ENCODE measurements at places on chromosomes 2 and 18.

DNA sequence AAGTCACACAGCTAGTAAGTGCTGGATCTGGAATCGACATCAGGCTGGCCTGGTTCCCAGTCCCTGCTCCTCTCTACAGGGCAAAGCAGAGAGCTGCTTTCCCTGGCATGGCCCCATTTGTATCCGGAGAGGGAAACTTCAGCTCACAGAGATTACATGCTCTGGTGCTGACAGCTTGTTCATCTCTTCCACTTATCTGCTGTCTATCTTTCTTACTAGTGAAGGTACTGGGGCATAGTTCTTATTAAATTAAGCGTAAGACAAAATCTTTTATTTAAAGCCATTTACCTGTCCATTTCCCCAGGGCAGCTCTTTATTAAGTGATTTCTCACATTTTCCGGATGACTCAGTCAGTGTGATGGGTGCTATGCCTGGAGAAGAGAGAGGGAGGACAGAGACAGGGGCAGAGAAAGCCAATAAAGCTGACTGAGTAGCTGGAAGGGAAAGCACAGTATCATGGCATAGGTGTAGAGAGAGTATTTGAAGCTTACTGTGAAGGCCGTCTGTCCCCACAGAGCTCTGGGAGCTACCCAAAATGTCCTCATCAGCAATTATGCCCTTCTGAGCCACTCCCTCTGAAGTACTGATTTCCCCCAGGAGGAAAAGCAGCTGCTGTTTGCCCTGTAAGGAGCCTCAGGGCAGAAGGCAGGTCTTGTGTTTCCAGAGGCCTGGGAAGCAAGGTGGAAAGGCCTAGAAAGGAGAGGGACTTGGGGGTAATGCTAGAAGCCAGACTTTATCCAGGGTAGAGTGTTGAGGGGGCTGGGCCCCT is 44.1 kb upstream of the EPAS1 start:
- DNase-seq, result peak; percentile 65

DNA sequence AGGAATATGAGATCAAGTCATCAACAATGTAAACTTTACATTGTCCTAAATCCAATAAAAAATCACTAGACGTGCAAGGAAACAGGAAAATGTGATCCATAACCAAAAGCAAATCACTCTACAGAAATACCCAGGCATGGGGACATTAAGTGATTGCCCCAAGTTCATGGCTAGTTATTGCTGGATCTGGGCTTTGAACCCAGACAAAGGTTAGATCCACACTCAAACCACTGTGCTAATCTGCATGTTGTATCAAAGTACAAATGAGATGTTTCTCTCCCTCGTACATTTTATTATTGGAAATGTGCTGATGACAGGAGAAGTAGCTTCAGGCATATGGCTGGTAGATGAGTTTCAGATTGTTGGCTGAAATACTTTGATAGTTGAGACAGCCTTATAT is 2.7 kb upstream of the ARL5A start:
- DNase-seq, result no peak

DNA sequence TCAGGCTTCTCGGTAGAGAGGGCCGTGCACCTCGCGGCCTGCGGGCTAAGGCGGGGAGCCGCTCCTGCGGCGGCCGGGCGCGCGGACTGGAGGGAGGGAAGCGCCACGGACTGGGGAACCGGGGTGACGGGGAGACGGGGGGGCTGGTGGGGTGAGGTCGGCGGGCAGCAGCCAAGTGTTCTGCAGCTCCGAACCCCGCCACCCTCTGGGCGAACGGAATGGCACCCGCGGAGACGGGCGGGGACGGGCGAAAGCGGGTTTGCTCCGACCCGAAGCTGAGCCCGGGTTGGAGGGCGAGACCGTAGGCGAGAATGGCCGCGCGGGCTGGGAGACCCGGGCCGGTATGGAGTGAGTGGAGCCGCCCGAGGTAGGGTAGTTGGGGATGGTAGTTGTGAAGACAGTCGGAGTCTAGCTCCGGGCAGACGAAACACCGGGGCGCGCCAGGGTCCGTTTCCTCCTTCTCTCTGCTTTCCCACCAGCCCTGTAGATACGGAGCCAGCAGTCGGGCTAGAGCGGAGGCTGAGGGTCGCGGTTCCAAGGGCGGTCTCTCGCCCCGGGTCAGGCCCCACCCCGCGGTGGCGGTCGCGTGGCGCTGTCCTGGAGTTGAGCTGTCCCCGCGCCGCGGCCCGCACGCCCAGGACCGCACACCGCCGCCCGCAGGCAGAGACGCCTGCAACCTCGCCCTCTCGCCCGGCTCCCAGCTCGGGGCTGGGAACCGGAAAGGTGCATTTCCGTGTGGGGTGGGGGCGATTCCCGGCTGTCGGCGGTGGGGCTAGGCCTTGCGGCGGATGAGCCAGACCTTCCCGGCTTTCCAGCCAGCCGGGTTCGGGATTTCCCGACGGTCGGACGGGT is 160.3 kb upstream of the SIX2 start:
- peak; percentile 52 for DNase-seq

DNA sequence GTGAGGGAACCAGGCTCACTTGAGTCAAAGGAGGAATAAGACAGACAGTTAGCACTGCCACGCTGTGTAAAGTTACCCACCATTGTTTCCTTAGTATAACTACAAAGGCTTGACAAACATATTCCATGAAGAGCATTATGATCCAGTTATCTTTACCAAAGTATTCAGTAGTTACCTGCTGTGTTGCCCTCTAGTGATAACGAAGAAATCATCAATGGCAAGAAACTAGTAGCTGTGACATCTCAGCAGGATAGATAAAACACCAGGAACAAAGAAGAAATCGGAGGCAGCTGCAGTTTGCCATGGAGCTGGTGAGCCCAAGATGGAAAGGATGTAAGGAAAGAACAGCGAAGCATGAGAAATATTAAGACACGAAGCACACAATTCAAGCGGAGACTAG is 215.3 kb upstream of the FSHR start:
- DNase-seq, result no peak

DNA sequence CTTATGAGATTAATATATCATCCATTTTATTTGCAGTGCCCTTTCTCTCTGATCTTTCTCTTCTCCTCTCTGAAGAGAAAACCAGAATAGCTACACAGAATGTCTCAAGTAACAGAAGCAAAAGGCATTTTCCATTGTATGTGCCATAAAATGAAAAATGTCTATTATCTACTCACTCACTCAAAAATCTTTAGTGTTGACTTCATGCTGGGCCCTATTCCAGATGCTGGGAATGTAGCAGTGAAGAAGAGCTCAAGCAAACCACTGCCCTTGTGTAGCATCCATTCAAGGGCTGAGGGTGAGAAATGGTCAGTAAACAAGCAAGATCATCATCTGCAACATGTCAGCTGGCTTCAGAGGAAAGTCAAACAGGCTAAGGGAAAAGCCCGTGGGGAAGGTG is 427.7 kb downstream of the METTL4 start:
- DNase-seq, result no peak

DNA sequence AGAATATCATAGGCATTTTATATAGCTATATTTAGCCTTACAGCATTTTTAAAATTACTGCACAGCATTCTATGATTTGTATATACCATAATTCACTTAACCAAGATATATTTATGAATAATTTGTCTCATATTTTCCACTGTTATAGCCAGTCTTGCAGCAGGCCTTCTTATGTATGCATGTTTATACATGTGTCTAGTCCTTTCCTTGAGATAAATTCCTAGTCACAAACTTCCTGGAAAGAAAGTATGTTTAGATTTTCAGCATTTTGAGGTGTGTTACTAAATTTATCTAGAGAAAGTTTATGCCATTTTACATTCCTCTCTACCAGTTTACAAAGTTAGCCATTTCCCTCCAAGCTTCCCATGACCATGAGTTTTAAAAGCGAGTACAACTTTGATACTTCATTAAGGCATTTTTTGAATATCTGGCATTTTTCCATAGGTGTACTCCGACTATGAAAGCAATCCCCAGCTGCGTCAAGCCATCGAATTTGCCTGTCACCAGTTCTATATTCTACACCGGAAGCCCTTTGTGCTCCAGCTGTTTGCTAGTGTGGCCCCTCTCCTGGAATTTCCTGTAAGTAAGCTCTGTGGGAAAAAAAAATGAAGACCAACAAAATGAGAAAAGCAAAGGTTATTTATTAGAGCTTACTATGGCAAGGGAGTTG is 59.4 kb upstream of the RPE start:
- no peak for DNase-seq

- no peak for DNase-seq
These were observed 977.3 kb upstream of the ACVR2A start for GRCh38 chr2:146867477-146867986.

DNA sequence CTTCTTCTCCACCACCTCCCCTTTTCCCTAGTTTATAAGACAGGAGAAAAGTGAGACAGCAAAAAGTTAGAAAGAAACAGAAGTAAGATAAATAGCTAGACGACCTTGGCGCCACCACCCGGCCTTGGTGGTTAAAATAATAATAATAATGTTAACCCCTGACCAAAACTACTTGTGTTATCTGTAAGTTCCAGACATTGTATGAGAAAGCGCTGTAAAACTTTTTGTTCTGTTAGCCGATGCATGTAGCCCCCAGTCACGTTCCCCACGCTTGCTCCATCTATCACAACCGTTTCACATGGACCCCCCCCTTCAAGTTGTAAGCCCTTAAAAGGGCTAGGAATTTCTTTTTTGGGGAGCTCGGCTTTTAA is 1.5 kb upstream of the BUB1 start:
- no peak for DNase-seq

- no peak for DNase-seq
These were observed 30.9 kb upstream of the LRRTM1 start for GRCh38 chr2:80335411-80335810.

- peak; percentile 19 for DNase-seq
These were observed 55.1 kb upstream of the ZNF397 start for GRCh38 chr18:35185771-35186170.

- DNase-seq, result no peak
These were observed 3.5 kb upstream of the RNPEPL1 start for GRCh38 chr2:240564561-240565332.

DNA sequence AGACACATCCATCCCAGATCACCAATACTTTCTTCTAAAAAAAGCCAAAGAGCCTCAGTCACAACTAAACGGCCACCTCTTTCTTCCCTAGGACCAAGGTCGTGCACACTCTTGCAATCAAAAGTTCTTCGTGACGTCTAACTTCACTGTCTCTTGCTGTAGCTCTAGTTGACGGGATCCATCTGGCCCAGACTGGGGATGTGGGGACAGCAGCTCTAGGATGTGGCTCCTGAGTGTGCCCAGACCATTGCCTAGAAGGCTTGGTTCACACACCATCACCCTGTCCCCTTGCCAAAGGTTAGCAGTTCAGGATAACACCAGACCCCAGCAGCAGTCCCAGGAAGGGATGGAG is 98.2 kb downstream of the TNS1 start:
- no peak for DNase-seq

DNA sequence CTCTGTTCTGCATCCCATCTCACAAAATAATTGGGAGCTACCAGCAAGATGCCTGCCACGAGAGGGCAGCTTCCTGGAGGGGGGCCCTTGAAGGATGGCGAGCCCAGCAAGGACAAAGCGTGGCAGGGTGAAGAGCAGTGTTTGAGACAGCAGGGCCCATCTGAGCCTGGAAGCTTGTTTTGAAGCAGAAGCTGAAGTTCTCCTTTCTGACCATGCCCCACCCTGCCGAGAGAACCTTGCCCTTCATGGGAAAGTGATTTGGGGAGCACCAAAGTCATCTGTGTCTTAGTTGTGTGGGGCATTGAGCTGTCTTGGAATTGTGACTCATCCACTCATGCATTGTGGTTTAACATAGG is 216.3 kb downstream of the BCL11A start:
- peak; percentile 2 for DNase-seq

GRCh38 chr2:9944330-9944758 is 7.1 kb upstream of the GRHL1 start:
- no peak for DNase-seq

GRCh38 chr2:150107816-150108215 is 379.7 kb downstream of the RND3 start:
- no peak for DNase-seq

DNA sequence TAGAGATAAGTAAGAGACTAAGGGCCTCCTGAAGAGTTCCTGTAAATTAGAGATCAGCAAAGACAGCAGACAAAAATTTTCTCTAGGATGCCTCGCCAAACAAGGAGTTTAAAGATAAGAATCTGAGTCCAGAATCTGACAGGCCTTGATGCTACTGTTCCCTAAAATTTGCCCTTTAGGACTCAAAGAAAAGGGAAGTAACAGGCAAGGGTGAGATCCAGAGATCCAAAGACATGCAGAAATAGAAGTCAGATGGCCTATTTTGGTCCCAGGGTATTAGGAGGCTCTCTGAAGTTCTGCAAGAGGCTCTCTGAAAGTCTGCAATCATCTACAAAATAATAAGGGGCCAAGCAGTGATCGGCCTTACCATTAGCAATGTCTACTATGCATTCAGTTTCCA is 33.0 kb downstream of the GALNT5 start:
- DNase-seq, result no peak

Data from cardiac muscle cell (in vitro differentiated cells and primary cell).